Foreskin melanocyte (primary cell): ENCODE measurements at places on chromosomes 3 and 15.

GRCh38 chr3:139954146-139954860 lies 19.3 kb downstream of the CLSTN2 start:
- DNase-seq = no peak

DNA sequence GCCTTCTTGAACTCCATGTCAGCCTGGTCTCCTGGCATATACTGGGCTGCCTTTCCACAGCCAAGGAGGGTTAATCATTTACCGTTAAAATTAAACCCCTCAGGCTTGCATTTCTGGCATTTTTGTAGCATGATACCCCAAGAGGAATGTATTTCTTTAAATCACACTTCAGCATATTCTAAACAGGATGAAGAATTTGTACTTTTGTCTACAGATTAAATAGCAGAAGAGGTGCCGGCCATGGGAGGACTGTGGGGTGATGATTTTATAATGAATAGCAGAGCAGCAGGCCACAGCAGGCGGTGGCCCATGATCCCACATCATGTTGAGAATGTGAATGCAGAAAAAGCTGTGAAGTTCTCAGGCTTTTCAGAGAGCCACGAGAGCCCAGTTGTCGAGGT lies 90.2 kb downstream of the ARNT2 start:
- DNase-seq = peak; percentile 57

DNA sequence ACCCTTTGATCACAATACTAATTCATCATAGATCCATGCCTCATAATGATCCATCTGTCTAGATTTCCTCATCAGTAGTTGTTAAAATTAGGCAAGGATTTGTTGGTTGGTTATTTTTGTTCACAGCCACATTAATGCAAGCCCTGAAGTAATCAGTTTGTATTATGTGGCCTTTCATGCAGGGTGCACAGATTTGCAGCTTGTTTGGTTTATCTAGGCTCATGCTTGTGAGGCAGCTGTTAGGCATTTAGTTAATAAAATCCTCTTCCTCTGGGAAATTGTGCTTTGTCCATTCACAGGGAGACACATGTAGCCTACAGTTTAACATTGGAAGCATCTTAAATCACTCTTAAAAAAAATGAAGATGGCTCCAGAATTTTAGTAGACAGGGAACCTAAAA lies 162.8 kb upstream of the ZNF385D start:
- no peak for DNase-seq

DNA sequence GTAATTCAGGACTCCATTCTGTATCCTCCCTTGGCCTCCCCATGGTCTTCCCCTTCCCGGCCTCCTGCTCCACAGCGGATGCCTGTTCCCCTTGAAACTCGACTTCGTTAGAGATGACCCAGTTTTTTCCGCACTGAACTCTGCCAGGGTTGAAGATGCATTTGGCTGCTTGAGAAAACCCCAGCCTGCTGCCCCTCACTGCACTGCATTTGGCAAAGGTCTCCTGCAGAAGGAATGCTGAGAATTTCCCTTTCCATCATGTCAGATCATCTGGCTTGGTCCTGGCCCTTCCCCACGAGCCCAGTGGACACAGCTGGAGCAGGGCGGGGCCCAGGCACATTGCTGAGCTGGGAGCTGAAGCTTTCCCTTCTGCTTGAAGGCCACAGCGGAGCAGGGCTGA lies 37.6 kb upstream of the RGMA start:
- no peak for DNase-seq

- DNase-seq = no peak
Observed at GRCh38 chr3:77038930-77039605, 831 bp upstream of the ROBO2 start.

DNA sequence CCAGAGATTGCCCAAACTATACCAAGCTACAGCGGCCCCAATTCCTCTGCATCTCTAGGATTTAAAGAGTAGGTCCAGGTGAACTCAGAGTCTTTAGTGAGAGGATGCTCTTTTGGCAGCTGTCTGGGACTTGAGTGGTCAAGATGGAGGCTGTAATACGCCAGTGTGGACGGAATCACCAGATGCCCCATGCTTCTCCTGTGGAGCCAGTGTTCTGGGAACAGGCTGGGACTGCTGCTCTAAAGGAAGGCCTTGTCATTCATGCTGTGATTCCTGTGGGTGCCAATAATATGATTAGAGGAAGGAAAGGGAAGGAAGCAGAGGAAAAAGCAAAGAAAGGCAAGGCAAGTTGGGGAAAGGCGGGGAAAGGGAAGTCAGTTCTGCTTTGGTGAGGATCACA lies 17.4 kb upstream of the NOX5 start:
- no peak for DNase-seq

- DNase-seq = no peak
Observed at GRCh38 chr3:61425356-61425755, 136.0 kb upstream of the PTPRG start.

DNA sequence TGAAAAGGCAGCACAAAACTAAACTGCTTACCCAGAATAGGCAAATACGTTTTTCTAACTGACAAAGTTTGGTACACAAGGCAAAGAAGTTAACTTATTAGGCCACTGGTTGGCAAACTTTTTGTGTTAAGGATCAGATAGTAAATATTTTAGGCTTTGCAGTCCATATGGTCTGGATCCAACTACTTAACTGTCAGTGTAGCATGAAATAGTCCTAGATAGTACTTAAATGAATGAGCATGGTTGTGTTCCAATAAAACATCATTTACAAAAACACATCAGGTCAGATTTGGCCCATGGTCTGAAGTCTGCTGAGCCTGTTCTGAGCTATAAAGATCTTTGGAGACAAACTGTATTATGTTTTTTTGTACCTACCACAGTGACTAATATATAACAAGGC lies 136.9 kb downstream of the PCCB start:
- DNase-seq = no peak

DNA sequence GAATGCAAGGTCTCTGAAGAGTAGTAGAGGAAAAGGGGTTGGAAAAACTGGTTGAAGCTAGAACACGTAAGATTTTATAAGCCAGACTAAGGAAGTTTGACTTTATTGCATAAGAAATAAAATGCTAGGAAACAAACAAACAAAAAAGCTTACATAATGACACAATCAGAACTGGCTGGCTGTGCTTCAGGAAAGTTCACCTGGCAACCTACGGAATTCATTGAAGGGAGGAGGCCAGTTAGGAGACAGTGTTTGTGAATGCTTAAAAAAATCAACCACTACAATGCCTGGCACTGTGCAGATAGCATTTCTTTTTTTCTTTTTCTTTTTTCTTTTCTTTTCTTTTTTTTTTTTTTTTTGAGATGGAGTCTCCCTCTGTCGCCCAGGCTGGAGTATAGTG lies 1.9 kb upstream of the ICE2 start:
- DNase-seq = no peak

DNA sequence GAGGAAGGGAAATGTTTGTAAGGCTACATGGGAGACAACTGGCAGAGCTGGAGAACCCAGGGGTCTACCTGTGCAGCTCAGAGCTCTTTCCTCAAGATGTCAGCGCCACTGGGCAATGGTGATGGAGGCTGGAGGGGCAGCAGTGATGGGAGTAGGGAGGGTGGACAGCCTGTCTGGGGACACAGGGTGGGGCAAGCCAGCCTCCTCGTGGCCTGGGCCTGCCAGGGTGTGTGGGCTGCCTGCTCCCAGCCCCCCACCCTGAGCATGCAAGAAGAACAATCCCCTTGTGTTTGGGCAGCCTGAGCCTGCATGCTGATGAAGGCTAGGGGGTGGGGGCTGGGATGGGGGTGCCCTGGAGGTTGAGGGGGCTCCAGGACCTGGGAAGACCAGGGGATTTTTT lies 1.2 kb downstream of the PCBP4 start:
- DNase-seq = no peak

DNA sequence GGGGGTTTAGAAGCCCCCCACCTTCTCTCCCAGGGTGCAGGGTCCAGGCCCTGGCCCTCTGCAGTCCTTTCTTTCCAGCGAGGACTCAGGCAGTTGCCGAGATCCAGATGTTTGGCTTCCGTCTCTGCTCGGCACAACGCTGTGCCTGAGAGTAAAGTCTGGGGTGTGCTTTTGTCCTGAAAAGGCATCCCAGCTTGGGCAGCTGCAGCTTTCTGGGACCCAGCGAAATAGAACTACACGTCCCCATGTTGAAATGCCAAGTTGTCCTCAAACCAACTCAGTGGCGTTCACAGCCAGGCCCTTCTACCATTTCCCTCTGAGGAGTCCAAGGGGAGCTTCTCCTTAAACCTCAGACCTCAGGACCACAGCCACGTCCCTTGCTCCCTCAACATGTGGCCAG lies 23.1 kb downstream of the FGD5 start:
- no peak for DNase-seq

DNA sequence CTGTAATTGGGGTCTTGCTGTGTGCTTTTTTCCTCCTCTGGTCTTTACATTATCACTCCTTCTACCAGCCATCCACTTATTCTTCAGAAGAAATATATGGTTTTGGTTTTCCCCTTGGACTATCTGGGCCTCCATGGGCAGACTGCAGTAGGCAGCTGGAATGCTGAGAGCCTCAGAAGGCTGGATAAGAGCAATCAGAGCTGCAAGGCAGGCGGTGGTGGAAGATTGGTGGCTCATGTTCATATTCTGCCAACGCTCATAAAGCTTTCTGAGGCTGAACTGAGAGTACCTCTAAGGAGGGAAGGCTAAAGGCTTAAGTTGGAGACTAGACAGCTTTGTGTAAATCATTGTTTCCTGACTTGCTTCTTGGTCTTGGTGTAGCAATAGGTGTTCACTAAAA lies 5.7 kb upstream of the RPLP1 start:
- DNase-seq = no peak

- DNase-seq = no peak
Observed at GRCh38 chr3:160665784-160666526, 11.0 kb upstream of the ARL14 start.

GRCh38 chr3:141738891-141739363 lies 829 bp downstream of the RNF7 start:
- peak; percentile 24 for DNase-seq

DNA sequence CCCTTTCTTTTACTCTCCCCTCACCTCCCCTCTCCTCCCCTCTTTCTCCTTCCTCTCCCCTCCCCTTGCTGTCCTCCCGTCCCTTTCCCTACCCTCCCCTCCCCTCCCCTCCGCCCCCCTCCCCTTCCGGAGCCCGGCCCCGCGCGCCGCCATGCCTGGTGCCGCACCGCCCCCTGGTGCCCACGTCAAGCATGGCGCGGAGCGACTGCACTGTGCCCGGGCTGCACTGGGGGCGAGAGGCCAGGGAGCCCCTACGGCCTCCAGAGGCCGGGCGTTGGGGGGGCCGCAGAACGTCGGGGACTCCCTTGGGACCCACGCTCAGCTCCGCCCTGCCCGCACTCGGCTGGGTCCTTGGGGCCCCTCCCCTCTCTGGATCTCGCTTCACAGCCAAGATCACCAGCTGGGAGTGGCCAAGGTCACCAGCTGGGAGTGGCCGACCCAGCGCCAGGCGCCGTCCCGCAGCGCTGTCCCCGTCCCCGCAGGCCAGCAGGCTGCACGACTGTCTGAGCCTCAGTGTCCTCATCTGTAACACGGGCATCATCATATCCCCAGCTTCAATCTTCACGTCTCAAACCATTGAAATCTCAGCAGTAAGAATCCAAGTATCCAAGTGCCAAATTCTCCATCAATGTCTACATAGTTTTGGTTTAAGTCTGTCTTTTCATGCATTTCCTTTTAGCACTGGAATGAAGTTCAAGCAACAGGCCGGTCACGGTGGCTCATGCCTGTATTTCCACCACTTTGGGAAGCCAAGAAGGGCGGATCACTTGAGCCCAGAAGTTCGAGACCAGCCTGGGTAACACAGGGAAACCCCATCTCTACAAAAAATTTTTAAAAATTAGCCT lies 42.5 kb downstream of the TPRA1 start:
- peak; percentile 61 for DNase-seq

DNA sequence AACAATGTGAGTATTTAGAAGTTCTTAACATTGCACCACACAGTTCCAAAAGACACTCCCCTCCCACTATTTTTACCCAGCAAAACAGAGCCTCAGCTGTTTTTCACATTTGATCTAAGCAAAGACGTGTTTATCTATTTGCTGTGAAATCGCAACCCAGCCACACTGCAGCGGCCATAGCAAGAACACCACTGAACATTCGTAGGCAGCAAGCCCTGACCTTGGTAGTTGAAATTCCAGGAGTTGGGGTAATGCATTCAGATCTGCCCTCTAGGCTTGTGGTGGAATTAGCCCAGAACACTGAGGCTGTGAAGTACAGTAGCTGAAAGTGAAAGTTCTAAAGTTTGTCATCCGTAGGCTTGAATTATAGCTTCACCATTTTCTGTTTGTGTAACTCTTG lies 17.1 kb upstream of the SLC24A5 start:
- peak; percentile 96 for DNase-seq

DNA sequence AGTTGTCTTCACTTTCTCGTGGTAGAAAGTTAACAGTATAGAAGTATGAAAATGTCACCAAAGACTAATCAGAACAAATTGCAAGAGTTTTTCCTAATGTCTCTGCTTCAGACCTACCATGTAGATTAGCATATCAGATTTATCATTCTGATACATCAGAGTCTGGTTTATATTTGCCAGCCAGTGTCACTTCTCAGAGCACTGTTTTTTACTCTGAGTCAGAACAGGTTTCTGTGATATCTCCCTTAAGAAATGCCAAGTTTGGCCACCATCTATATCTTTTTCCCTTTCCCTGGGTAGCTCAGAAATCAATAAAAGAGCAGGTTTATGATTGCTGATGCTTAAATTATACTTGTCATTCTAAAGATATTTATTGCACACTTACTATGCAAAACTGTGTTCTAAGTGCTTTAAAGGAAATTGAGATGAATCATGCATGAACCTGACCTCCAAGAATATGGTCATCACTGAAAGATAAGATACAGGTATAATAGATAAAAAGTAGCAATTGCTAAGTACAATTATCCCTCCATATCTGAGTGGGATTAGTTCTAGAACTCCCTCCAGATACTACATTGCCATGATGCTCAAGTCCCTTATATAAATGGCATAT lies 672.7 kb upstream of the NAALADL2 start:
- no peak for DNase-seq

DNA sequence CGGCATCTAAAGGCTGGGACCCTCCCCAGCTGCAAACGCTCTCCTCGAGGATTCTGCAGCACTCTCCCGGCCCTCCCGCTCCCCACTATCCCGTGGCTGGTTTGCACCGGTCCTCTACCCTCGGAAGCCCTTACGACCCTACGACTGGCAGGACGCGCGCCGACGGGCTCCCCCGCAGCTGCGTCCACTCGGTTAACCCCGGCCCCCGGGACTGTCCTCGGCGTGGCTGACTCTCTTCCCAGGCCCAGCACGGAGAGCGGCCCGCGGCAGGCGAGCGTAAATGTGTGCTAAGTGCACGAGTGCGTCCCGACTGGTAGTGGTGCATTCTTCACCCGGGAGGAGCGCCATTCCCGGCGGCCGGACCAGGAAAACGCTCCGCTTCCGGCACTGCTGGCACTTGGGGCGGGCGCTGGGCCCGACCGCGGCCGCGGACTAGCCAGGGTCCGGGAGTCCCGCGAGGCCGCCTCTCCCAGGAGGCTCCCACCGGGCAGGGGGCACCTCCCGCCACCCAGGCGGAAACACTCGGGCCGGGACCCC lies 508 bp downstream of the GORASP1 start:
- DNase-seq = no peak

DNA sequence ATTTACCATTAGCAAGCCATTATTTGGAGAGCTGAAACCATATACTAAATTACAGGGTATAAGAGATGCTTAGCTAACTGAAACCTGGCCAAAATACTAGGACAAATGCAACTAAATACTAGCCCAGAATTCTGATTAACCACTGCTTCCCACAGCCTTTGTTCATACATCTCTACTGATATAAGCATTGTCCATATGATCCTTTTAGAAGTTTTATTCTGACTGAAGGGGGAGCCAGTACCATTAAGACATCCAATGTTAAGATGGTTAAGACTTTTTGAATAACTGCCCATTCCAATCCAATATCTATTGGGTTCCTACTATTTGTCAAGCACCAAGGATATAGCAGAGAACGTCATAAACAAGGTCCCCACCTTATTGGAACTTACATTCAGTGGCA lies 421.3 kb downstream of the FOXP1 start:
- DNase-seq = no peak
